Activated naive CD8-positive, alpha-beta T cell treated with anti-CD3 and anti-CD28 coated beads for 36 hours (primary cell): ENCODE measurements at places on chromosomes 13 and 19.

- no peak for DNase-seq
Observed at GRCh38 chr13:45728759-45729158, 26.6 kb downstream of the CBY2 start.

DNA sequence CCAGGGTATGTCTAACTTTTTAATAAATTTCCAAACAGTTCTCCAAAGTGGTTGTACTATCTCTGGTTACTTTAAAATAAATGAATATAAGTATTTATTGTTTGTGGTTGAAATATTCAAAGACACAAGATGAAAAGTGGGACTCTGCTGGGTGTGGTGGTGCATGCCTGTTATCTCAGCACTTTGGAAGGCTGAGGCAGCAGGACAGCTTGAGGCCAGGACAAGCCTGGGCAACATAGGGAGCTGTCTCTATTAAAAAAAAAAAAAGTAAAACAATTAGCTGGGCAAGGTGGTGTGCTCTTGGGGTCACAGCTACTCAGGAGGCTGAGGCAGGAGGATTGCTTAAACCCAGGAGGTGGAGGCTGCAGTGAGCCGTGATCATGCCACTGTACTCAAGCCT, 10.4 kb downstream of the PNMA8A start:
- DNase-seq: no peak

- no peak for DNase-seq
Observed at GRCh38 chr13:44730099-44730498, 154.0 kb upstream of the TSC22D1 start.

DNA sequence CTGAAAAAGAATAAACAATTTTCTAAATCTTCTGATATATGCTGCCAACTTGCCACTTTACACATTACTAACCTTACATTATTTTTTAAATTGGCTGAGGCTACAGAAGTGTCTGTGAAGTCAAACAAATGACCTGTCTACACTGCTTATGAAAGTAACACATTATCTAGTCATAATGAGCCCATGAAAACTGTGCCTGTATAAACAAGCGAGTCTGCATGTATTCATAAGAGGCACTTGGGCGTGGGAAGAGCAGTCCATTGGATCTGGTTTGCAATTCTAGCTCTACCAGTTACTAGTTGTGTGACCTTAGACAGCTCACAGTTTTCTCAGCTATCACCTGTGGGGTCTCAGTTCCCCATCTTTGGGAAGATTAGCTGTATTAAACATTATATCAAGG, 3.1 kb downstream of the VPS36 start:
- no peak for DNase-seq

GRCh38 chr19:35346193-35347052, 1.3 kb upstream of the FFAR1 start:
- DNase-seq: peak; percentile 78

DNA sequence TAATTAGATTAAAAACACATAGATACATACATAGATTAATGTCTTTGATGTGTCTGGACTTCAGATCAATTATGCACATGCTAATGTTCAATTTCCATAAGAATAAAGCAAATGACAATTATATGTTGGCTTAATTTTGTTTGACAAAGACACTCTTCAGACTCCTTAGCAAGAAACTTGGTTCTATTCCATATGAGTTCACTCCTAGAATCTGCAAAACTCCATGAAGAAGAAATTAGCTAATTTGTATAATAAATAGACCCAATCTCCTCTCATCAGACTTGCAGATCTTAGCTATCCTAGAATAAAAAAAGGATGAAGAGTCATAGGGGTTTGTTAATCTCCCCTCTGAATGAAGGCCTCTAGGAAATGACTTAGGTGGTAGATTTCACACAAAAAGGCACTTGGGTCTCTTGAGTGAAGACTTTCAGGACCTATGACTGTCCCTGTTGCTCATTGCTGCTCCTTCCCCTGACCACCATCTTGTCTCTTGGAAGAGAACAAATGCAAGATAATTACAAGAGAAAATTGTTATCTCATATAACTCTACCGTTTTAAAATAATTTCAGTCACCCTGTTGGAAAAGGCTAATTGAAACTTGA, 302.2 kb downstream of the EFNB2 start:
- no peak for DNase-seq

- no peak for DNase-seq
Observed at GRCh38 chr13:95382411-95382810, 81.2 kb upstream of the ABCC4 start.

- DNase-seq: no peak
Observed at GRCh38 chr13:98307463-98308085, 130.5 kb upstream of the RNF113B start.

DNA sequence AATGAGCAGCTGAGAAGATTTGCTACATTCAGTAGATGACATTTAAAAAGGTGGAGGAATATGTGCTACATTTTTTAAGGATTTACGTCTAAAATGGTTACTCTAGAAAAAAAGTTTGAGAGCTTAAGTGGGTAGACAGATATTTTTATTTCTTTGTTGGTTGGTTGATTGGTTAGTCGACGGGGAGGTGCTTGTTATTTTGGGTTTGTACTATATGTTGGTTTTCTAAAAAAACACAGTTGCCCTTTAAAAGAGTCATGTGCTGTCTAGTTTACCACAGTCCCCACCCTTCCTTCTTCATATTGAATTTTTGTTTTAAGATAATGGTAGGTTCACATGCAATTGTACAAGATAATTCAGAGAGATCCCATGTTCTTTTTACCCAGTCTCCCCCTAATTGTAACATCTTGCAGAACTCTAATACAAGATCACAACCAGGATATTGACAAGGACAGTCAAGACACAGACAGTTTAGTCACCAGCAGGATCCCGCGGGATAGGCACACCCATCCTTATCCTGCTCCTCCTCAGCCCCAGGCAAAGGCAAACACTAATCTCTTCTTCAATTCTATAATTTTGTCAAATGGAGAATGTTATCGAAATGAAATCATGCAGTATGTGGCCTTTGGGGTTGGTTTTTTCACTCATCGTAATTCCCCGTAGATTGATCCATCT, 171.4 kb downstream of the FOXO1 start:
- DNase-seq: no peak

GRCh38 chr13:90721937-90722336, 625.5 kb upstream of the MIR17HG start:
- DNase-seq: no peak

DNA sequence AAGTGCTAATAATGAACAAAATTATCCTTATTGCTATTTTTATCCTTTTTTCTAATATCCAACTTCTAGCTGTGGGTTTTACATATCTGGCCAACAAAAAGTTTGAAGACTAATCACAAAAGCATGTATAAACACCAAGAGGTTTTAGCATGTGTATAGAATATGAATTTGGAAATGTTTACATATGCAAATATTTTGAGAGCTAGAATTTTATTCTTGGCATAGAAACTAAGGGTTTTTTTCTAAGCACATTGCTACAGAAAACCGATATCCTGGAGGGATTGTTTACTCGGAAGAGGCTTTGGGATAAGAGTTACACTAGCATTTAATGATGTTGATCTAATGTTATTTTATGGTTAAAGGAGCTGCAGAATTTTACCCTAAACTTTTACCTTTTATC, 392.1 kb downstream of the EFNB2 start:
- DNase-seq: no peak

GRCh38 chr13:93477238-93477637, 250.6 kb downstream of the GPC6 start:
- DNase-seq: no peak

GRCh38 chr13:51541037-51541436, 43.2 kb upstream of the WDFY2 start:
- no peak for DNase-seq

GRCh38 chr13:20714563-20715329, 11.2 kb downstream of the IL17D start:
- no peak for DNase-seq

DNA sequence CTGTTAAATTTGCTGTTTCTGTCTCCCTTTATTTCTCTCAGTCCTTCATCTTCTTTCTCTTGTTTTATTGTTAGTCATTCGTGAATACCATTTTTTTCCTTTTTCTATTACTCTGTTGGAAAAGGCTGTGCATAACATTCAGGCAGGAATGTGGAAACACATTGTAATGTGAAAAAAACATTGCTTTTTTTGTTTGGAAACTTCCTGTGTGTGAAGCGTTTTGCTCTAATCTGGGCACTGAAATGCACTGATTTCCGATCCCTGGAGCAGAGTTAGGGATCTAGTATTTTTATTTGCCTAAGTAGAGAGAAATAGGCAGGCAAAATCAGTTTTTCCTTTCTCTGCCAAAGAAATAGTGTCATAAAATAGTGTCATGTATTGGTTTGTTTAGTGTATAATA, 155.5 kb downstream of the PCCA start:
- no peak for DNase-seq

DNA sequence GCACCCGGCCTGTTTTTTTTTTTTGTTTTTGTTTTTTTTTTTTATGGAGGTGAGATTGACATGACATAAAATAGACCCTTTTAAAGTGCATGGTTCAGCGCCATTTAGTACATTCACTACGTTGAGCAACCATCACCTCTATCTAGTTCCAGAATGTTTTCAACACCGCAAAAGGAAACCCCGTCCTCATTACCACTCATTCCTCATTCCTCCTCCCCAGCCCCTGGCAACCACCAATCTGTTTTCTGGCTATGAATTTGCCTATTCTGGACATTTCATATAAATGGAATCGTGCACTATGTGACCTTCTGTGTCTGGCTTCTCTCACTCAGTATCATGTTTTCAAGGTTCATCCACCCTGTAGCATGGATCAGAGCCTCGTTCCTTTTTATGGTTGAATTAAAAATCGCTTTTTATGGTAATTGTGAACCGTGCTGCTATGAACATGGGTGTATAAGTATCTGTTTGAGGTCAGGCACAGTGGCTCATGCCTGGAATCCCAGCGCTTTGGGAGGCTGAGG, 9.9 kb upstream of the ADGRE5 start:
- DNase-seq: no peak

GRCh38 chr19:2148482-2149135, 2.8 kb downstream of the AP3D1 start:
- DNase-seq: peak; percentile 13

GRCh38 chr13:104310861-104311260, 1244.6 kb upstream of the SLC10A2 start:
- DNase-seq: no peak

GRCh38 chr13:26896986-26897668, 136.5 kb upstream of the GPR12 start:
- DNase-seq: no peak

- no peak for DNase-seq
Observed at GRCh38 chr13:72437458-72437857, 290.0 kb downstream of the MZT1 start.

- no peak for DNase-seq
Observed at GRCh38 chr13:30323524-30323923, 16.2 kb upstream of the KATNAL1 start.

DNA sequence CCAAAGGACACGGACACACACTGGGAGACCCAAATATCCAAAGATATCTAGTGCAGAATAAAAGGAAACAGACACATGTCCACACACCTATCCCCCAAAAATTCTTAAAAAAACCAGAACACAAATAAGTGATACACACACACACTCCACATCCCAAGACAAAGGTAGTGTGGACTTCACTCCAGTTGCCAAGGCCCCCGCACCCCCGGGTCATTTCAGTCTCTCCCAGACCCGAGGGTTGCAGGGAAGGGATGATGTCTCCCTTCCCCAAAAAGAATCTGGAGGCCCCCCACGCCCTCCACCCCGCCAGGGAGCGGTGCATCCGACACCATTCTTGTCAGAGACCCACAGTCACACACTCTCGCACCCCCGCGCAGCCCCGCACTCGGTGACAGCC, 407 bp downstream of the DPF1 start:
- no peak for DNase-seq

DNA sequence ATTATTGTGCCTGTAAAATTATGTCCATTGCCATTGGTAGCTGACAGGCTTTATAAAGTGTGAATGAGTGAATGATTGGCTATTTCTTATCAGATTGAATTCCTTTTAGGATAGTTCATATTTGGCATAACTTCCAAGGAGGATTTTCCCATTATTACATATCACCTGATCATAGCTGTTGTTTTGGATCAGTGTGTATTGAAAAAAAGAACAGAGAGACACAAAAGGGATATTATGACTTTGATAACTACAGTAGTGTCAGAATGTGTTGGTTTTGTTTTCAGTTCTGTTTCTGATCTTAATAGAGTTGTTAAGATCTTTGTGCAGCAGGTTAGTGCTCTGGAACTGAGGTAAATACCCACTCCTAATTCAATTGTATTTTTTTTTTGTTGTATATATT, 103.8 kb downstream of the LRCH1 start:
- DNase-seq: no peak

- DNase-seq: no peak
Observed at GRCh38 chr13:111330066-111330610, 9.7 kb downstream of the TEX29 start.

DNA sequence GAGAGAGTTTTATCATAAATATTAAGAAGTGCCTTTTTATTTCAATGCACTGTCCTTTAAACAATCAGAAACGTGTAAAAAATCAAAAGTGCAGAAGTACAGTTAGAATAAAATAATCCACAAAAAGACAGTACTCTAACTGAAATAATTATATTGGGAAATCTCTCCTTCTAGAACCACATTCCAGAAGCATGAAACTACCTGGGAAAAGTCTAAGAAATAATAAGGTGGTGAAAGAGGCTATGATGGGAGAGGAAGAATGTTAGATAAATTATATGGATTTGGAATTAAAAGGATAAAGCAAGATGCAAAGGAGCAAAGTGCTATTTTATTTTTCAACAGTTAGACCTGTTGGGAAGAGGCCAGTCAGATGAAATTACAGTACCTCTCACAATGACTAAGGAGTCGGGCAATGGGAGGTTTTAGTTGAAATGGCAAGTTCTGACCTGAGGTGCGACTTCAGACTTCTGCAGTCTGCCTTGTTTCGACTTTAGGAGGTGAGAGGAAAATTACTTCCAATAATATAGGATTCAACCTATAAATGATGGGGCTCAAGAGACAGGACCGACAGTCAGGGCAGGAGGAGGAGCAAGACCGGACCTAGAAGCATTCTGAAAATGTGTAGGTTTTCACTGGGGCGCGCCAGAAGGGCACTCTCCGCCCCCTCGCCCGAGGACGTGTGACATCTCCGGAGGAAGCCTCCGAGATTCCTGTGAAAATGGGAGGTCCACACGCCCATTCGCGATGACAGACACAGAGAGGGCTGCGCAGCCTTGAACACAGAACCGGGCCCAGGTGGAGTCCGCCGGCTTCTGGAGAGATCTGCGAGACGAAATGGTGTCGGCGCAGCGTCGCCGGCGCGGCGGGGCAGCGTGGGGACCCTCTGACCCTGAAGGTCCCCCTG, 717 bp downstream of the SPRYD7 start:
- peak; percentile 41 for DNase-seq

GRCh38 chr13:51291341-51291740, 48.1 kb upstream of the SERPINE3 start:
- DNase-seq: no peak
